ENCODE measurements at places on chromosomes 5 and 9. TPM values are rescaled to one million over a fixed set of nuclear protein-coding genes. Genes with fewer than 3 reads are reported as not detected.
A peak's percentile ranks its signal among the peaks of the same experiment; 100 is the strongest.

GRCh38 chr9:117160254-117160653, 254.6 kb downstream of the ASTN2 start:
- no peaks in the 10 kb centered on the region for H3K4me1 ChIP-seq
- no peak for DNase-seq
- H3K27ac ChIP-seq = no peak overlapping the region
- no peak overlapping the region for H3K4me3 ChIP-seq
- no peaks in the 10 kb centered on the region for H3K36me3 ChIP-seq

GRCh38 chr5:60379907-60380306, 320.1 kb downstream of the DEPDC1B start:
- no peaks in the 10 kb centered on the region for H3K36me3 ChIP-seq
- H3K4me3 ChIP-seq = no peak overlapping the region
- no peaks in the 10 kb centered on the region for H3K27me3 ChIP-seq
- no peak overlapping the region for H3K27ac ChIP-seq
- DNase-seq = no peak

DNA sequence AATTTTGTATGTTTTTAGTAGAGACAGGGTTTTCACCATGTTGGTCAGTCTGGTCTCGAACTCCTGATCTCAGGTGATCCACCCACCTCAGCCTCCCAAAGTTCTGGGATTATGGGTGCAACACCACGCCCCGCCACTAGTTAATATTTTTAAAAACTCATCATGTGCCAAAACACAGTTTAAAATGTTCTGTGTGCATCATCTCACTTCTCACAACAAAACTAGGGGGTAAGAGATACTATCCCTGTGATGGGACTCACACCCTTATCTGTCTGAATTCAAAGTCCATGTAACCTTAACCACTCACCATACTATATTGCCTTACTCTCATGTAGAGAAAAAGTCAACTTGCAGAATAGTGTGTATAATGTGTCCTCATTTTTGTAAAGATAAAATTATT, 2.6 kb downstream of the PKD2L2 start:
- no peak for DNase-seq
- H3K4me1 ChIP-seq = peaks cover 18% of the 10 kb centered on the region
- H3K36me3 ChIP-seq = no peaks in the 10 kb centered on the region
- H3K27me3 ChIP-seq = no peaks in the 10 kb centered on the region
- H3K27ac ChIP-seq = no peak overlapping the region

- H3K27me3 ChIP-seq = no peaks in the 10 kb centered on the region
- no peak overlapping the region for H3K4me3 ChIP-seq
- H3K36me3 ChIP-seq = no peaks in the 10 kb centered on the region
- DNase-seq = no peak
- no peaks in the 10 kb centered on the region for H3K4me1 ChIP-seq
- H3K27ac ChIP-seq = no peak overlapping the region
These were observed 90.2 kb downstream of the SAXO1 start for GRCh38 chr9:18942801-18943200.

- H3K27ac ChIP-seq = no peak overlapping the region
- peak; percentile 77 for DNase-seq
- no peaks in the 10 kb centered on the region for H3K27me3 ChIP-seq
- no peaks in the 10 kb centered on the region for H3K4me1 ChIP-seq
These were observed 148.4 kb downstream of the MAPKAP1 start for GRCh38 chr9:125558453-125559092.

ADAMTS12 gene
- total RNA-seq = not detected

SERINC5 gene
- total RNA-seq = 14.5 TPM

PCDHA4 gene
- not detected for total RNA-seq

Measured in natural killer cell (primary cell).